AML-193 (cell line): ENCODE measurements at places on chromosomes 3 and 15.

- no peak for DNase-seq
Measured at GRCh38 chr15:55710286-55710685, 32.7 kb downstream of the PRTG start.

DNA sequence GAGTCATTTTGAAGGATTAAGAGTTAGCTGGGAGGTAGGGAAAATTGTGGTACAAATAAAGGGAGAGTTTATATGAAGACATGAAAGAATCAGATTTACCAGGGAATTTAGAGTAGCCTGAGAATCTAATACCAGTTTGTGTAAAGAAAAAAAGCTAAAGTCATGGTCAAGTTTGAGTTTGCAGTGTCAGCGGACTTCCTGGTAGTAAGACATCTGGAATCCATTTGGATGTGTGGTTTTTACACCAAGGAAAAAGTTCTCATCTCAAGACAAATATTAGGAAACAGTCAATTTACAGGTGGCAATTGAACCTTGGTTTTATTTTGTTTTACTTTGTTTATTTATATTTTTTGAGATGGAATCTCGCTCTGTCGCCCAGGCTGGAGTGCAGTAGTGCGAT, 1.5 kb upstream of the P2RY12 start:
- no peak for DNase-seq

DNA sequence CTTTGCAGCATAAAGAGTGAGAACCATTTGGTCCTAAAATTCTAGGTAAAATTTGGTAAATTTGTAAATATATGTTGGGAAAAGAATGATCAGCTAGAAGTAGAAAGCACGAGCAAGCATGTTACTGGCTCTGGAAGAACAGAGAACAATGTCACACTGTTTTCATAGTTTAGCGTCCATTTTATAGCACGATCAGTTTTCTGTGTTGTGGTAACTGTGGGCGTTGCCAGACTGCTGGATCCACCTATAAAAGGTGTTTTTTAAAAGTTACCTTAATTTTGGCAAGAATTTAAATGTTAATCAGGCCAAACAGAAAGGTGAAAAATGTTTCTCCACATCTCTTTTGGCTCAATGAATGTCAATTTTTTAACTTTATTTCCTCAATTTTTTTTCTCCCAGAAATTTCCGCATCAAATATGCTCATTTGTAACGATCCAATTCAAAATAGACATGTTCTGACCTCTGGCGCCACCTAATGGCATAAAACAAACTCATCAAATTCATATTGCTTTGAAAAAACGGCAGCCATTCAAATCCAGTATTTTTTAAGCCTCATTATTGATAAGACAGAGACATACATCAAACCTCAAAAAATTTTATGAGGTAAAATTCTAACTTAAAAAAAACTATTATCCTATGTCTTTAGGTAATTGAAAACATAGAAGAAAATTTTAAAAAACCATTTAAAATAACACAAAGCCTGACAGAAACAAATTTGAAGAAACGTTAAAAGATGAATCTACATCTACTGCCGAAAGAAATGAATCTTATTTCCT, 5.5 kb upstream of the GP5 start:
- DNase-seq = peak; percentile 74

GRCh38 chr3:152159328-152159727, 109.4 kb upstream of the MBNL1 start:
- no peak for DNase-seq

DNA sequence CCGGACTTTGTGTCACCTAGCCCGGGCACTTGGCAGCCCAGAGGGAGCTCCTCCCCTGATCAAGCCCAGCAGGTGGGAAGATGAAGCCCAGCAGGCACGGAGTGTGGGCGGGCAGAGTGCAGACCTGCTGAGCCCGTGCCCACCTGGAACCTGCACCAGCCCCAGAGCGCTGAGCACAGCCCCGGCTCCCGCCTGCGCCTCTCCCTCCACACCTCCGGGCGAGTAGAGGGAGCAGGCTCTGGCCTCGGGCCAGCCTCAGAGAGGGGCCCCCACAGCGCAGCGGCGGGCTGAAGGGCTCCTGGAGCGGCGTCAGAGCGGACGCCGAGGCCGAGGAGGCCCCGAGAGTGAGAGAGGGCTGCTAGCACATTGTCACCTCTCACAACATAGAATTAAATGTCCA, 257.7 kb downstream of the VGLL3 start:
- no peak for DNase-seq

DNA sequence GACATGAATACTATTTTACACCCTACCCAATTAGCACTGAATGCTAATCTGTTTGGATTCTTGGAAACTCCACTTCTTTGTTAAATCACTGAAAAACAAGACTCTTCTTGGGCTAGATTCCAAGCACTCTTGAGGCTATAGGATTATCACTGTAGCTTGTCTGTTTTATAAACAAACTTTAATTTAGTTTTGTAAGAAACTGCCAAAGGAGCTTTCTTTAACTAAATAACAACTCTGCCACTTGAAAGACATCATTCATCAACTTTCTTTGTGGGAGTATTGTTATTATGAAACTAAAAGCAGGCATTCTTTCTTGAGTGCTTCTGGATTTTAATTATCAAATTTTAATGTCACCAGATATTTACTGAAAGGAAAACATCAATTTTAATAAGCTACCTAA, 24.1 kb downstream of the CBLB start:
- DNase-seq = no peak

DNA sequence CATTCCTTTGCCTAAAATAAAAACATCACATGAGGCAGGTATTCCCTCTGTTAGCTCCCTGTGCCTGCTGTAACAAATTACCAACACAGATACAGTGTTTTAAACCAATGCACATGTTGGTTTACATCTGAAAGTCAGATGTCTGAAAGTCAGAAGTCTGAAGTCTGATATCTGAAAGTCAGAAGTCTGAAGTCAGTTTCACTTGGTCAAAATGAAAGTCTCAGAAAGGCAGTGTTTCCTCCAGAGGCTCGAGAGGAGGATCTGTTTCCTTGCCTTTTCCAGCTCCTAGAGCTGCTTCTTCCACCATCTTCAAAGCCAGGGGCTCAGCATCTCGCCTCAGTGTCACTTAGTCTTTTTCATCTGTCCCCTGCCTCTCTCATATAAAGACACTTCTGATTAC, 22.0 kb downstream of the SST start:
- no peak for DNase-seq

GRCh38 chr3:96814651-96815567, 515 bp downstream of the EPHA6 start:
- DNase-seq = no peak
